ENCODE measurements at places on chromosomes 11 and 22. TPM values are rescaled to one million over a fixed set of nuclear protein-coding genes. Genes with fewer than 3 reads are reported as not detected.

GRCh38 chr22:23305321-23305910 is 125.1 kb downstream of the BCR start:
- H3K4me3 ChIP-seq: no peak overlapping the region
- H3K36me3 ChIP-seq: peaks cover 5% of the 10 kb centered on the region
- DNase-seq: no peak

- no peaks in the 10 kb centered on the region for H3K27me3 ChIP-seq
- peaks cover 17% of the 10 kb centered on the region for H3K4me1 ChIP-seq
- H3K36me3 ChIP-seq: no peaks in the 10 kb centered on the region
- H3K27ac ChIP-seq: no peak overlapping the region
These were observed 98.6 kb downstream of the KIAA1671 start for GRCh38 chr22:25051073-25051472.

DNA sequence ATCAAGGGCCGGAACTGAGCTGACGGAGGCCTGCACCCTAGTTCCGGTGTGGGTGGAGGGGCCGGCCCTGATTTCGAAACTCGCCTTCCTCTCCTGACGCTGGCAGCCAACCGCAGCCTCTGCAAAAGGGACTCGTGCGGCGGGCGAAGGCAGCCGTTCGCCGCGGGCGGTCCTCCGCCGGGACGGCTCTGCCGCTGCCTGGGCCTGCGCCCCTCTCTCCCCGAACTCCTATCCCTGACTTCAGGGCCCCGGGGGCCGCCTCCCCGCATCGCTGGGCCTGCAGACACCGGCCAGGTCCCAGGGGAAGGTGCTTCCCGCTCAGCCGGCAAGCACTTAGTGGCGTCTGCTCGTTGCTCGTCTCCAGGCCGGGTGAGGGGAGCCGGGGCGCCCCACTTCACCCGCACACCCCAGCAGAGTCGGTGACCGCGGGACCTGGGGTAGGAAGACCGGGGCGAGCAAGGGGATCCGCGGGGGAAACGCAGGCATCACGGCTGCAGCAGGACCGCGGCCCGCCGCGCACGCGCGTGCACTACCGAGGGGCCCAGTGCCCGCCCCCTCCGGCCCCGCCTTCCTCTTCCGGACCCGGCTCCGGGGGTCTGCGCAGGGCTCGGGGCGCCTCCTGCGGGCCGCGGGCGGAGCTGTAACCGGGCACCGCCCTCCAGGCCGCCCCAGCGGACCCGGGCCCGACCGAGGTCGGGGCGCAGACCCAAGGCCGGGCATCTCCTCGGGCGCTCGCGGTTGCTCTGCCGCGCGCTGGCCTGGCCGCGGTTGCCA is 464 bp upstream of the ANKRD13D start:
- no peaks in the 10 kb centered on the region for H3K27me3 ChIP-seq
- H3K4me1 ChIP-seq: peaks cover 58% of the 10 kb centered on the region
- H3K36me3 ChIP-seq: peaks cover 54% of the 10 kb centered on the region
- DNase-seq: peak; percentile 95
- H3K27ac ChIP-seq: peak overlapping the region; percentile 99

- peaks cover 64% of the 10 kb centered on the region for H3K36me3 ChIP-seq
- no peak overlapping the region for H3K27ac ChIP-seq
These were observed 42.1 kb downstream of the TRIM66 start for GRCh38 chr11:8640267-8640906.

GRCh38 chr11:109785714-109786113 is 307.5 kb upstream of the ZC3H12C start:
- no peaks in the 10 kb centered on the region for H3K4me1 ChIP-seq
- H3K27me3 ChIP-seq: no peaks in the 10 kb centered on the region
- H3K4me3 ChIP-seq: no peak overlapping the region
- no peak for DNase-seq

DNA sequence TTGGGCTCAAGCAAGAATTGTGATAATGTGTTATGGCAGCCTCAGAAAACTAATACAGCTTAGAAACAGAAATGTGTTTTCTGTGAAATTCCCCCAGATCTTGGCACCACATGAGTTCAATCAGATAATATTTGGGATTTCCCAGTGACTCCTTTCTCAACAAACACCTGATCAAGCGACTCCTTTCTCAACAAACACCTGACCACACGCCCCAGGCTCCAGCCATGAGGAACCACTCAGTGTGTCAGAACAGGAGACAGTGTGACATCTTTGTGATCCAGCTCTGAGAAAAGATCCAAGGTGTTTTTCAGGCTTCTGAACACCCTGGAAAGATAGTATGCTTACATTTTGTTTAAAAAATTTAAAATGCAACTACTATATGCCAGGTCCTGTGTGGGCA is 1.9 kb upstream of the UVRAG start:
- H3K27me3 ChIP-seq: no peaks in the 10 kb centered on the region
- peaks cover 2% of the 10 kb centered on the region for H3K36me3 ChIP-seq
- H3K4me3 ChIP-seq: no peak overlapping the region
- DNase-seq: no peak
- peaks cover 8% of the 10 kb centered on the region for H3K4me1 ChIP-seq

- peak overlapping the region; percentile 67 for H3K27ac ChIP-seq
- H3K27me3 ChIP-seq: no peaks in the 10 kb centered on the region
- H3K36me3 ChIP-seq: peaks cover 33% of the 10 kb centered on the region
These were observed 10.9 kb downstream of the CYTH4 start for GRCh38 chr22:37293172-37293571.

- H3K36me3 ChIP-seq: no peaks in the 10 kb centered on the region
- peak; percentile 76 for DNase-seq
- H3K4me3 ChIP-seq: peak overlapping the region; percentile 75
- H3K4me1 ChIP-seq: peaks cover 26% of the 10 kb centered on the region
These were observed 416 bp upstream of the GAB2 start for GRCh38 chr11:78417888-78418583.

Gene GAS2L1
- total RNA-seq: 0.36 TPM

Gene ADAMTS8
- total RNA-seq: not detected

Gene CTSW
- total RNA-seq: 126 TPM

Gene PHLDA2
- 3.7 TPM for total RNA-seq

Gene RIMBP3B
- total RNA-seq: 0.16 TPM

Gene CD3G
- 118 TPM for total RNA-seq

All from activated CD8-positive, alpha-beta T cell treated with anti-CD3 and anti-CD28 coated beads for 36 hours (primary cell).